ENCODE measurements at places on chromosomes 13 and 19. TPM values are rescaled to one million over a fixed set of nuclear protein-coding genes. Genes with fewer than 3 reads are reported as not detected.

SPTBN4 gene
- 0.15 TPM for total RNA-seq

SBK2 gene
- total RNA-seq: not detected

FUZ gene
- 7.6 TPM for total RNA-seq

DNA sequence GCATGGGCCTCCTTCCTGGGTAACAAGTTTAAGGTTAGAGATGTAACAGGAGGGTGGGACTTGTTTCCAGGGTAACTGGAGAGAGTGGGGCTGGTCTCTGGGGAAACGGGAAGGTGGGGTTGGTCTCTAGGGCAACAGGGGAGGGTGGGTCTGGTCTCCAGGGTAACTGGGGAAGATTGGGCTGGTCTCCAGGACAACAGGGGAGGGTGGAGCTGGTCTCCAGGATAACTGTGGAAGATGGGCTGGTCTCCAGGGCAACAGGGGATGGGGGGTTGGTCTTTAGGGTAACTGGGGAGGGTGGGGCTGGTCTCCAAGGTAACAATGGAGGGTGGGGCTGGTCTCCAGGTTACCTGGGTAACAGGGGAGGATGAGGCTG, 36.5 kb downstream of the SPTBN4 start:
- DNase-seq: no peak

- no peak for DNase-seq
These were observed 28.4 kb upstream of the ENOX1 start for GRCh38 chr13:43815204-43815603.

DNA sequence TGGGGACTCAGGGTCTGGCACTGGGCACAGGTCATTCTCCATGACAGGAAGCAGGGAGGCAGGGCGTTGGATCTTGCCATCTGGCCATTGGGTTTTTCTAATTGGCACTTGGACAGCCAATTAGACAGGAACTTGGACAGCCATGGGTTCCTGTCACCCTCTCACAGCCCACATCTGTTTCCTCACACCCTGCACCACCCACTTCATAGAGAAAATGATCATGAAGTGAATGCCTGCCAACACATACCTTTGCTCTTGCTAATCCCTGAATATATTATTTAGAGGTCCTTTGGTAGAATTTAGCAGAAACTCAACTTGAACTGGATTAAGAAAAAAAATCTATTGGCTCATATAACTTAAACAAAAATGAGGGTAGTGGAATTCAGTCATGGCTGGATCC, 4.9 kb upstream of the OLFM2 start:
- no peak for DNase-seq

All from left colon (tissue), 2 donors.